Right atrium auricular region (tissue), 2 donors: ENCODE measurements at places on chromosomes 5 and 9. TPM values are rescaled to one million over a fixed set of nuclear protein-coding genes. Genes with fewer than 3 reads are reported as not detected.

GRCh38 chr9:128056887-128057723, 10.0 kb downstream of the NAIF1 start:
- H3K4me3 ChIP-seq = no peak overlapping the region
- H3K4me1 ChIP-seq = peaks cover 21% of the 10 kb centered on the region
- H3K27ac ChIP-seq = no peak overlapping the region

GRCh38 chr9:292915-293314, 78.2 kb downstream of the DOCK8 start:
- H3K27me3 ChIP-seq = no peaks in the 10 kb centered on the region
- H3K4me1 ChIP-seq = no peaks in the 10 kb centered on the region
- no peak for DNase-seq
- H3K36me3 ChIP-seq = no peaks in the 10 kb centered on the region
- H3K27ac ChIP-seq = no peak overlapping the region

DNA sequence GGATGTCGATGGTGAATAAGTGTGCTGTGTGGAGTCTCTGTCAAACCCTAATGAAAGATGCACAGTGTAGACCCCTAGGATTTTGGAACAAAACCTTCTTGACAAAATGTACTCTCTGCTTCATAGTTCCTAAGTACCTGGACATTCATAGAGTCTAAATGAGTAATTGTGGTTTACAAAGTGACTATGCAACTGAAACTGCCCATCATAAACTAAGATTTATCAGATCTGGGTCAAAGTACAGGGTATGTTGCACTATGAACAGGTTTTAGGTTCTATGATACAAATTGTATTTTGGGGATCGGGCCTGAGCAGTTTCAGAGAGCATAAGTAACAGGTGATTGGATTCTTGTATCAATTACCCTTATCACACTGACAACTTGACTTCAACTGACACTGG, 79.4 kb downstream of the LURAP1L start:
- H3K36me3 ChIP-seq = no peaks in the 10 kb centered on the region
- H3K4me3 ChIP-seq = no peak overlapping the region
- no peak for DNase-seq
- no peak overlapping the region for H3K27ac ChIP-seq
- no peaks in the 10 kb centered on the region for H3K4me1 ChIP-seq

- DNase-seq = no peak
- H3K27me3 ChIP-seq = no peaks in the 10 kb centered on the region
- peak overlapping the region; percentile 63 for H3K27ac ChIP-seq
- no peaks in the 10 kb centered on the region for H3K36me3 ChIP-seq
Observed at GRCh38 chr5:36569491-36569890, 36.9 kb upstream of the SLC1A3 start.

CCDC107 gene
- 64.3 TPM for total RNA-seq

MYMK gene
- not detected for total RNA-seq

NR5A1 gene
- not detected for total RNA-seq
